CD4-positive, alpha-beta T cell (primary cell): ENCODE measurements at places on chromosomes 5 and 9.

- DNase-seq: no peak
These were observed 30.2 kb upstream of the SMIM23 start for GRCh38 chr5:171755354-171755821.

- DNase-seq: no peak
These were observed 109.2 kb upstream of the SMIM23 start for GRCh38 chr5:171676286-171676944.

DNA sequence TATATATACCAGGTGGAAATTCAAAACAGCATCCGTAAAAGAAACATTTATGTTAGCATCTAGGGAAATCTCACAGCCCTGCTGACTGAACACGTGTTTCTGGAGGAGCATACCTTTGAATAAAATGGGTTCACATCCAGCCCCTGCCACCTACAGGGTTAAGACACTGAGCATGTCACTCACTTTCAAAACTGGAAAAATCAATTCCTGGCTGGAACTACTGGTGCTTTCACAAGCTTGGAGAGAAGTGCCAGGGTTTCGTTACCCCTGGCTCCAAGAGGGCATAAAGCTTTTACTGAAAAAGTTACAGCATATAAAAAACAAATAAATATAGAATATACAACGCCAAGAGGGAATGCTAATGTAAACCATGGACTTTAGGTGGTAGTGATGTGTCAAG lies 48.0 kb downstream of the SERINC5 start:
- DNase-seq: no peak

GRCh38 chr9:93260263-93261066 lies 76.5 kb downstream of the WNK2 start:
- DNase-seq: no peak

- DNase-seq: no peak
These were observed 98.3 kb upstream of the BOD1 start for GRCh38 chr5:173714551-173715428.

- DNase-seq: no peak
These were observed 244.7 kb downstream of the TMEM167A start for GRCh38 chr5:82832445-82832844.

DNA sequence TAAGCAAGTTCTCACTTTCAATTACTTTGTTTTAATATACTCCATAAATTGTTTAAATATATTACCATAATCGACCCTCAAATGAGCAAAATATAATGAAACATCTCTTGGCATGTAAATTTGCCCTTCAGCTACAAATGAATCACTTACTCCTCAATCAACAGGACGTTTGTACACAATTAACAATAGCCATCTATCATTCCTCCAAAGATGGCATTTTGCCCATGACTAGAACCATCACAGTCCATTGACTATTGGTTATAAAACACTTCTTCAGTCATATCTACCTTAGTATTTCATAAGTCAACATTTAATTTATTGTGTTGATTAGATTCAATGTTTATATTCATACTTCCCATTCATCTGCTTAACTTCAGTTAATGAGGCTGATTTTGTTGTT lies 127.2 kb downstream of the CTNND2 start:
- DNase-seq: no peak

GRCh38 chr5:14040542-14040941 lies 96.1 kb upstream of the DNAH5 start:
- no peak for DNase-seq

- DNase-seq: no peak
These were observed 185.6 kb downstream of the AOPEP start for GRCh38 chr9:94911986-94912635.

GRCh38 chr5:2453781-2454180 lies 297.7 kb downstream of the IRX2 start:
- no peak for DNase-seq

GRCh38 chr9:75432888-75433287 lies 344.6 kb downstream of the OSTF1 start:
- DNase-seq: no peak

- no peak for DNase-seq
These were observed 85.6 kb downstream of the SLC28A3 start for GRCh38 chr9:84254972-84255371.

- DNase-seq: no peak
These were observed 1.0 kb upstream of the F2R start for GRCh38 chr5:76714751-76715485.

- no peak for DNase-seq
These were observed 47.3 kb downstream of the JADE2 start for GRCh38 chr5:134572811-134573210.

DNA sequence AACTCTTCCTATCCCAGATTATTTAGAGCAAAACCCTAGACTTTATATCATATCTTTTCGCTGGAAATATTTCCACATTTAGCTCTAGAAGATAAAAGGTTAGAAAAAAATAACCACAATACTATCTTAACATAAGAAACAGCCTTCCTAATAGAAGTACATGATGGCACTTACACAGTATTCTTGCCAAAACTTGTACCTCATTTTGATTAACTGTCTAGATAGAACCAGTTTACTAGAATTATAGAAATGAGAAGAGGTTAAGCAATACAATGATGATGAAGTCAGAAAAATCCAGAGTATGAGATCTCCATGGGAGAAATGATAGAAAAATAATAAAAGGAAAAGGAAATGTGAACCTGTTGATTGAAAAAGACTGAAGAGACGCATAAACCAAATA lies 63.1 kb downstream of the SLC12A2 start:
- no peak for DNase-seq

DNA sequence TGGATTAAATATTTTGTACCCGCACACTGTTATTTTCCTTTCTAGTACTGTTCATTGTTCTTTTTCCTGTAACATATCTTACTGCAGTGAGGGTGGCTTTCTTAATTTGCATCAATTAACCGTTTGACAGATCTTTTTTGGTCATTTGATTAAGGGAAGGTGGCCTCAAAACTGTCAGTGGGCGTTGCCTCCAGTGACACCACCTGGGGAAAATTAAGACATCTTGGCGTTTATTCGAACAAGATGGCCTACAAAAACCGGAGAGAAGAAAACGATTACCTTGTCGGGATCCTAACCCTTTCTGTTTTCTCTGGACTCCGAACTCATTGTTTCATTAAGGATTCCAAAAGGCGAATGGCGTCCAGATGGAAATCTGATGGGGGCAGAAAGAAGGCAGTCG lies 2.0 kb downstream of the BASP1 start:
- DNase-seq: no peak

DNA sequence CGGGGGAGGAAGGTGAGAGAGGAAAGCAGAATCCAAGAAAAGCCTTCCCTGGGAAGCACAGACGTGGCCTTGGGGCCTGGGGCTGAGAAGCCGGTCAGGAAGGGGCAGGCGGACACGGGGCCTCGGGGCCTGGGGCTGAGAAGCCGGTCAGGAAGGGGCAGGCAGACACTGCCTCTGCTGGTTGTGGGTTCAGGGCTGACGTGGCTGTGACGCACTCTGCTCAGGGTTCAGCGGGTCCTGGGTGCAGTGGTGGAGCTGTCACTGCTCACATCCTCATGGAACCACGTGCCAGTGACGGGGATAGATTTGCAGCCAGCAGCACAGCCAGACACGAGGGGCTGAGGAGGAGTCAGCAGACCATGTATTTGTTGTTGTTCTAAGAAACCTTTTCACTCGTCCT lies 12.8 kb downstream of the PAEP start:
- DNase-seq: no peak

- DNase-seq: no peak
These were observed 69.8 kb downstream of the KDM4C start for GRCh38 chr9:6827439-6828145.

- DNase-seq: no peak
These were observed 178.4 kb downstream of the GOLPH3 start for GRCh38 chr5:31995714-31996113.

GRCh38 chr9:12813960-12814876 lies 39.4 kb downstream of the LURAP1L start:
- no peak for DNase-seq

- DNase-seq: peak; percentile 9
These were observed 50.1 kb upstream of the RETREG1 start for GRCh38 chr5:16666883-16667398.
